Smooth muscle cell of the brain vasculature (primary cell): ENCODE measurements at places on chromosomes 6 and 20.

DNA sequence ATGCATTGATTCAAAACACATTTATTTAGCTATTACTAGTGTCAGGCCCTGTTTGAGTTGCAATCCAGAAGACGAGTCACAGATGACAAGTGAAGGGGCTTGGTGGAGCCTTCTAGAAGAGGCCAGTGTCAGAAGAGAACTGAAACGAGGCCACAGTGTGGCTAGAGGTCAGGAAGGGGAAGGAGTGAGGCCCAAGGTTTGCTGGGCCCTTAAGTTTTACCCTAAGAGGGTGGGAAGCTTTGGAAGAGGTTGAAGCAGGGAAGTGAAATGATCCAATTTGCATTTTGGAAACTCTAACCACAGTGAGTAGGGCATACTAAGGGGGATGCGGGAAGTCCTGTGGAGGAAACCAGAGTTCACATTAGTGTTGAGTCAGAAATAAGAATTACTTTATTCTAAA is 25.0 kb downstream of the TTK start:
- DNase-seq: no peak

DNA sequence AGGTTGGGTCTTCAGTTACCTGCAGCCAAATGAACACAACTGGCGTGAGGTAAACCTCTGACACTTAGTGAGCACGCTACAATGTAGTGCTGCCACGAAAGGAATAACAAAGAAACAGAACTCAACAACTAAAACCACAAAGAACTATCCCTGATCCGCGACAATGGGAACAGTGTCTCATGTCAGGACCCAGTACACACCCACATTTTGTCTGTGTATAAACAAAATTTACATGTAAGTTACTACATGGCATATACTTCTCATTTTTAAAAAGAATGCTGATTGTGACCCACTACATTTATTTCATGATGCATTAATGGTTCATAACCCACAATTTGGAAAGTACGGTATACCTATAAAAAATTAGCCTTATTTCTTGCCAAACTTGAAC is 14.1 kb downstream of the FKBP1A start:
- DNase-seq: no peak

- no peak for DNase-seq
Measured at GRCh38 chr6:18260448-18261106, 3.8 kb downstream of the DEK start.

GRCh38 chr6:39903656-39904055 is 30.6 kb downstream of the MOCS1 start:
- no peak for DNase-seq

DNA sequence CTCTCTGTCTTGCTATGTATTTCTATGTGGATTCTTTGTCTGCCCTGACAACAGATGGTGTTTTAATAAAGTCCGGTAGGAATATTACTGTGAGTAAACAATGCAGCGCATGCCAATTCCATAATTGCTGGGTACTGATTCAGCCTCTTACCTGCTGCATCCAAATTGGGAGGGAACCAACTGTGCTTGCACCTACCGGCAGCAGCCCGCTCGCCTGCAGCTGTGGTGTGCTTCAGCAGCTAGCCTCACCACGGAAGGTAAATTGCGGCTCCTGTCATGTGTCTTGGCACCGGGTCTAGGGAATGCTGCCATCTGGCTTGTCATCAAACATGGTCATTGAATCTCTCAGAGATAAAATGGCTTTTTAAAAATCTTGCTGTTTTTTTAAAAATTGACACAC is 704.8 kb upstream of the SLC35B3 start:
- DNase-seq: no peak

GRCh38 chr6:142740449-142740848 is 204.5 kb downstream of the HIVEP2 start:
- no peak for DNase-seq

DNA sequence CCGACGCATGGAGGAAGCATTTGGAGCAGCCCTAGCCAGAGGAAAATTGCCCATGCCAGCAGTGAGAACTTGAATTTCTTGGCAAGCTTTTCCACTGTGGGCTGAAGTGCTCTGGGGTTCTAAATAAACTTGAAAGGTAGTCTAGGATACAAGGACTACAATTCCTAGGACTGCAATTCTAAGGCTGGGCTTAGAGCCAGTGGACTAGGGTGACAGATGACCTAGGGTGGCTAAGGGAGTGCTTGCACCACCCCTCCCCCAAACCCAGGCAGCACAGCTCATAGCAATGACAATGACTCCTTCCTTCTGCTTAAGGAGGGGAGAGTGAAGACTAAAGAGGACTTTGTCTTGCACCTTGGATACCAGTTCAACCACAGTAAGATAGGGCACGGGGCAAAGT is 122.3 kb downstream of the THBS2 start:
- no peak for DNase-seq

DNA sequence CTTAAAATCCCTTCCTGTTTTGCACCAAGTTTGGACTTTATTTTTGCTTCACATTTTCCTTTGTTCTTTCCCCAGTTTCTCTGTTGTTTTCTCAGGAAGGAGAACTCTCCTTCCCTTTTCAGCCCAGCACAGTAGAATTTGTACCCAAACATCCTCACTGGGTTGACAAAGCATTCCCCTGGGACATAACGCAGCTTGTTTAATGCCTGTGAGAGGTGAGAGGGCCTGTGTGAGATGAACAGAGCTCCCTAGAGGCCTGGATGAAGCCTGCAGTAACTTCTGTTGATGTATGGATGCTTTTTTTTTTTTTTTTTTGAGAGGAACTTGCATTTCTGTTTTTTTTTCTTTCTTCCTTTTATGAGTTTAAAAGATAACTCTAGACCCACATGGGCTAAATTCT is 104.9 kb upstream of the SLC22A23 start:
- peak; percentile 45 for DNase-seq

- DNase-seq: no peak
Measured at GRCh38 chr20:1569415-1569881, 11.9 kb upstream of the SIRPD start.

- DNase-seq: peak; percentile 35
Measured at GRCh38 chr20:36199345-36200257, 36.7 kb upstream of the AAR2 start.

DNA sequence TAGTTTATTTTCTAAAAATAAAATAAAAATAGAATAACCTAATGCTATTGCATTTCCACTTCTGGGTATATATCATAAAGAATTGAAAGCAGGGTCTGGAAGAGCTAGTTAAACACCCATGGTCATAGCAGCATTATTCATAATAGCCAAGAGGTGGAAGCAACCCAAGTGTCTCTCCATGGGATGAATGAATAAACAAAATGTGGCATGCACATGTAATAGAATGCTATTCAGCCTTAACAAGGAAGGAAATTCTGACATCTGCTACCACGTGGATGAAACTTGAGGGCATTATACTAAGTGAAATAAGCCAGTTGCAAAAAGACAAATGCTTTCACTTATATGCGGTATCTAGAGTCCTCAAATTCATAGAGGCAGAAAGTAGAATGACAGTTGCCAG is 130.8 kb downstream of the TIAM2 start:
- no peak for DNase-seq

DNA sequence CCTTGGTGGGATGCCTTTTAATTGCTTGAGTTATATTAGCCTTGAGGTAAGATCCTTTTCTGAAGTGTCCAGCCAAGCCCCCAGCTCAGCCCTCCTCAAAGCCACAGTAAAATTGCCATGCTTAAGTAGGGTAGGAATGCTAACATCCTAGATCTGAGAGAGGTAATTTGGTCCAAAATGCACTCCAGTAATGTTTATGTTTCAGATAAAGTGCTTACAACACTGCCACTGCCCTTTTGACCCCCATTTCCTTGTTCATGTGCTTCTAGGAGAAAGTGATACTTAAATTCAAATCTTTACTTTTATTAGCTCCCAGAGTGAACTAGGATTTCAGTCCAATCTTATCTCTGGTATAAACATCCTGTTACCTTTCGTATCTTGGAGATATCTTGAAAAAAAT is 318.0 kb downstream of the BMP2 start:
- DNase-seq: no peak

GRCh38 chr20:16005021-16005914 is 568.0 kb downstream of the KIF16B start:
- no peak for DNase-seq

GRCh38 chr20:56187534-56188165 is 60.9 kb upstream of the MC3R start:
- DNase-seq: no peak

- DNase-seq: no peak
Measured at GRCh38 chr20:34892671-34893070, 16.3 kb downstream of the ACSS2 start.

GRCh38 chr6:35044761-35045421 is 96.2 kb downstream of the TCP11 start:
- peak; percentile 57 for DNase-seq

- DNase-seq: no peak
Measured at GRCh38 chr6:29965563-29965872, 23.2 kb downstream of the HLA-A start.

DNA sequence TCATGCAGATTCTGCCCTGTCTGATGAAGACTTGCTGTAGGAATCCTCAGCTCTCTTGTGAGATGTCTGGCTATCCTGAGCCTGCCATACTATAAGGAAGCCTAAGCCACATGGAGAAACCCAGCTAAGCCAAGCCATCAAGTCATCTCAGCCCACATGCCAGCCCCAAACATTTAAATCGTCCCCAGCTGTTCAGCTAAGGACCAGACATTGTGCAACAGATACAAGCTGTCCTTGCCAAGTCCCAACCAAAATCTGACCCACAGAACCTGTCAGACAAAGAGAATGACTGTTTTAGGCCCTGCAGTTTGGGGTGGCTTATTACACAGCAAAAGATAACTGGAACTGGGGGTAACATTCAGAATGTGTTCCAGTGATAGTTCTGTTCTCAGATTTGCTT is 36.8 kb upstream of the FOXC1 start:
- no peak for DNase-seq

DNA sequence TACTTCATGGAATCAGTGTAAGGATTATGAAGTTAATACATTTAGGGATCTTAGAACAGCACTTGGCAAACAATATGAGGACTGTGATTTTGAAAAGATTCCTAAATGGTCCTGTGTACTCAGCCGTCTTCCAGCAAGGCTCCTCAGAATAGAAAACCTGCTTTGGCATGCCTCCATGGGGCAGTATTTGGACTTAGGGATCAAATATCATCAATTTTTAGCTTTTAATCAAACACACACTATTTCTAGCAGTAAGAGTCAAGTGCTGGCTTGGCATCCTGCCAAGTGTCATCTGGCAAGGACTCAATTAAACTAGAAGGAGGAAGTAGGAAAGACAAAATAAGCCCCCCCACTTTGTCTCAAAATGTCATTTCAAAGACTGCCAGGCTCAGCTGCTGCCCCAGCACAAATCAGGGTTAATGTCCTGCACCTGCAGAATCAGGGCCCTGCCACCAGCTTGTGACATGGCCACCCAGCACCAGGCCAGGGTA is 40.8 kb downstream of the IYD start:
- no peak for DNase-seq

- DNase-seq: no peak
Measured at GRCh38 chr20:33963751-33964150, 30.0 kb upstream of the RALY start.

DNA sequence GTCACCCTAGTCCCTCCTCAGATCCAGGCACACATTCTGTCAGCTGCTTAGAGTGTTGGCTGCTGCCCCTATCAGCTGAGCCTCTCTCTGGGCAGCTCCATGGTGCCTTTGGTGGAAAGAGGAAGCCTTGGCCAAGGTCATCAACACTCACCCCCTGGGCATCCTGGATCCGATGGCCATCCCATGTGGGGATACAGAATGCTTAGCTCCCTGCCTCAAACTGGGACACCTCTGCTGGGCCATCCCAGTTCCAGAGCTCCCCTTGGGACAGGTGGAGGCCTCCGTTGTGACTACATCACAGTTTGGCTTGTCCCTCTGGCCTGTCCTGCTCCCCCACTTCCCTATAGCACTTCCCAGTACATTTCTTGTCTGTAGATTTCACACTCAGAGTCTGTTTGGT is 45.6 kb downstream of the TOX2 start:
- DNase-seq: no peak

- DNase-seq: no peak
Measured at GRCh38 chr6:16735014-16735413, 26.2 kb downstream of the ATXN1 start.

- no peak for DNase-seq
Measured at GRCh38 chr6:105867821-105868220, 218.3 kb upstream of the PRDM1 start.

GRCh38 chr6:20217891-20218290 is 5.6 kb upstream of the MBOAT1 start:
- no peak for DNase-seq
